ENCODE measurements at places on chromosomes 5 and 9. TPM values are rescaled to one million over a fixed set of nuclear protein-coding genes. Genes with fewer than 3 reads are reported as not detected.

LCN1 gene
- total RNA-seq, result not detected

MELK gene
- total RNA-seq, result not detected

MEGF10 gene
- total RNA-seq, result 1.6 TPM

COL27A1 gene
- 8.5 TPM for total RNA-seq

ZCCHC9 gene
- 9.6 TPM for total RNA-seq

SHROOM1 gene
- 1.8 TPM for total RNA-seq

DNA sequence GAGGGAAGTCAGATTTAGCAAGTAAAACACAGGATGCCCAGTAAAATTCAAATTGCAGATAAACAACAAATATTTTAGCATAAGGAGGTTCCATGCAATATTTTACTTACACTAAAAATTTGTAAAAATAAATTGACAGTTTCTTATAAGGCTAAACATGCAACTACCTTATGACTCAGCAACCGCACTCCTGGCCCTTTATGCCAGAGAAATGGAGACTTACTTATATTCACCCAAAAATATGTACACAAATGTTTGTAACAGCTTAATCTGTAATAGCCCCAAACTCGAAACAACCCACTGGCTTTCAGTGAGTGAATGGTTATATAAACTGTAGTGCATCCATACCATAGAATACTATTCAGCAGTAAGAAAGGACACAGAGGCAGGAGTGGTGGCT lies 28.6 kb upstream of the TRIM14 start:
- H3K4me3 ChIP-seq, result no peak overlapping the region
- no peak overlapping the region for H3K27ac ChIP-seq
- H3K27me3 ChIP-seq, result no peaks in the 10 kb centered on the region
- DNase-seq, result no peak

GRCh38 chr5:113293975-113294310 lies 140.8 kb downstream of the TSSK1B start:
- peak overlapping the region; percentile 84 for H3K27ac ChIP-seq
- H3K36me3 ChIP-seq, result no peaks in the 10 kb centered on the region
- peak overlapping the region; percentile 91 for H3K4me3 ChIP-seq
- DNase-seq, result no peak
- H3K27me3 ChIP-seq, result no peaks in the 10 kb centered on the region

GRCh38 chr9:3508521-3509291 lies 17.1 kb downstream of the RFX3 start:
- no peaks in the 10 kb centered on the region for H3K36me3 ChIP-seq
- peak overlapping the region; percentile 66 for H3K27ac ChIP-seq
- H3K4me3 ChIP-seq, result peak overlapping the region; percentile 47
- no peak for DNase-seq

- H3K36me3 ChIP-seq, result no peaks in the 10 kb centered on the region
- H3K27me3 ChIP-seq, result no peaks in the 10 kb centered on the region
- no peak for DNase-seq
Observed at GRCh38 chr9:75834878-75835277, 55.6 kb upstream of the PCSK5 start.

DNA sequence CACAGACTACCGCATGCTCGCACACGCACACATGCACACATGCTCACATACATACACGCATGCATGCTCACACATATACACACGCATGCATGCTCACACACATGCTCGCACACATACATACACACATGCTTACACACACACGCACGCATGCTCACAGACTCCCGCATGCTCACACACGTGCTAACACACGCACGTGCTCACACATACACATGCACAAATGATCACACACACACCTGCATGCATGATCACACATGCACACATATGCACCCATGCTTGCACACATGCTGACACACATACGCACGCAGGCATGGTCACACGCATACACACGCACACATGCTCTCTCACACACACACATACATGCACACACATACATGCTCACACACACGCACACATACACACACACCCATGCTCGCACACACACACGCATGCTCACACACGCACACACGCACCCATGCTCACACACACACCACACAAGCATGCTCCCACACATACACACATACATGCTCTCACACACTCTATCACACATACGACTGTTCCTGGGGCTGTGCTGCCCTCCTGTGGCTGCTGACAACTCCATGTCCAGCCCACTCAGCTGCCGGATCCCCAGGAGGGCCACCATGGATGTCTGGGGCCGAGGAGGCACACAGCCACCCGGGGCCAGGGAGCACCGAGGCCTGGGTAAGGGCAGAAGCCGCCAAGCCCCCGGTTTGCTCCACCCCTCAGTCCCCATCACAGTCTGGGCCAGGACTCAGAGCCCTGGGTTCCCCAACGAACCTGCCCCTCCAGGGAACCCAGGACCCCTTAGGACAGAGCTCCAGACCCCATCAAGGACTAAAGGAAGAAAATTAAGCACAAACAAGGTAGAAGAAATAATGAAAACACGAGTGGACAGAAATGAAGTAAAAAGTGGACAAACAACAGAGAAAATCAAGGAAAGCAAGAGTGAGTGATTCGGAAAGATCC lies 31.4 kb upstream of the EGFL7 start:
- H3K36me3 ChIP-seq, result no peaks in the 10 kb centered on the region
- H3K4me3 ChIP-seq, result no peak overlapping the region
- H3K27me3 ChIP-seq, result no peaks in the 10 kb centered on the region
- no peaks in the 10 kb centered on the region for H3K4me1 ChIP-seq
- peak; percentile 83 for DNase-seq

DNA sequence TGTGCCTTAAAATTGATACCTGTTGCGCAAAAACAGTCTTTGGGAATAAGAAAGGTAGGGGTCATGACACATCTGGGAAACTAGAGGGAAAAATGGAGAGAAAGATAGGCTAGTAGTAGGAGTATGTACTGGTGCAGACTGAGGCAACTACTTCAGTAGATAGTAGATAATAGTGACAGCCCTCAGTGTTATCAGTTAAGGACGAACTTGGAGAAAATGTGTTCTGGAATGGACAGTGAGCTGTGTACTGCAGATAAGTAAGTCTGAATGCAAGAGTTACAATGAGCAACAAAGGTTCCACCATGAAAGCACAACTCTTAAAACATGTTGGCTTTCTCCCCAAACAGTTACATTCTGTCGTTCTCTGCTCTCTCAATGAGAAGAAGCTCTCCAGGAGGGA lies 6.5 kb upstream of the INSL6 start:
- H3K27ac ChIP-seq, result no peak overlapping the region
- DNase-seq, result no peak
- H3K27me3 ChIP-seq, result no peaks in the 10 kb centered on the region
- no peaks in the 10 kb centered on the region for H3K36me3 ChIP-seq
- no peaks in the 10 kb centered on the region for H3K4me1 ChIP-seq
- no peak overlapping the region for H3K4me3 ChIP-seq

DNA sequence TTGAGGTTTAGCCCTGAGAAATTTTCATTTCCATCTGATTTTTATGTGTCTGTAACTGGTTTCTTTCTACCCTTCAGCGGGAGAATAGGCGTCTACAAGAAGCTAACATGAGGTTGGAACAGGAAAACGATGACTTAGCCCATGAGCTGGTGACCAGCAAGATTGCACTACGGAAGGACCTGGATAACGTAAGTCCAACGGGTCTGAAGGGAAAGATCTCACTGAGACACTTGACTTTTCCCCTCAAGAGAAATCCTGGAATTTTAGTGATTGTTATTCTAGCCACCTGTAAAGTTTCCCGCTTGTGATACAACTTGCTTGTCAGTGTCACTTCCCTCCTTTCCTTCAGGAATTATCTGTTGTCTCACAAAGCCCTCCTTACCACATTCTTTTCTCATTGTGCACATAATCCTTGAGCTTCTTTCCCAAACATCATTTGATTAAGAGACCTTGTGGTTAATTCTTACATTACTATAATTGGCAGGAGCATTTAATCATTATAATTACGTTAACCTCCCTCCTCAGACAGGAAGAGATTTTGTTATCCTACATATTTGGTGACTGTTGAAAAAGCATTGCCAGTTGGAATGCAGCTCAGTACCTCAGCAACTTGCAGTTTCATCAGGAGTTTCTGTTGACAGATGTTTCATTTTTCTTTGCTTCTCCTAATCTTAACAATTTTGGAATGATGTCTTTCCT lies 56.9 kb downstream of the GPR21 start:
- no peak for DNase-seq
- H3K4me1 ChIP-seq, result no peaks in the 10 kb centered on the region
- peaks cover 82% of the 10 kb centered on the region for H3K36me3 ChIP-seq

DNA sequence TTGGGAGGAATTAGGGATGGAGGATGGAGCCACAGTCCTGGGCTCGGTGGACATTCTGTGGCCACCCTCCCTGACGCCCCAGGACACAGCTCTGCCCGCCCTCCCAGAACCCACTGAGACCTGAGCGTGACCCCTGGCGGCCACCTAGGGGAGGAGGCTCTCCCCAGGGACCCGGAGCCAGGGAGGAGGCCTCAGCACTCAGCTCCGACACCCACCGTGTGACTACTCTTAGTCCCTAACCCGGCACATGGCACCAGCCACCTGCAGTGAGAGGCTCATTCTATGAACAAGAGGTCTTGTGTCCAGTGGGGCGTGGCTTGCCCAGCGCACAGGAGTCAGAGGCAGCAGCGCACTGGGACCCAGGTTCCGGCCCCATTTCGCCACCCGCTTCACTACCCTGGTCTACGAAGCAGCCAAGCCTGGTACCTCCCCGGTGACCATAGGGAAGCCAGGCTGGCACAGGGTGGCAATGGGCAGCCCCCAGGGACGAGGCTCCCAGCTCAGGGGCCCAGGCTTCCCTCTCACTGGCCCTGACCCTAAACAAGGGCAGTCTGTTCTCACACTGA lies 10.2 kb downstream of the SARDH start:
- H3K36me3 ChIP-seq, result no peaks in the 10 kb centered on the region
- no peak overlapping the region for H3K27ac ChIP-seq
- DNase-seq, result no peak

- H3K27ac ChIP-seq, result no peak overlapping the region
- peak; percentile 31 for DNase-seq
- H3K4me1 ChIP-seq, result no peaks in the 10 kb centered on the region
Observed at GRCh38 chr9:127535834-127536233, 76.2 kb upstream of the STXBP1 start.

GRCh38 chr5:151113651-151114050 lies 32.8 kb upstream of the TNIP1 start:
- H3K36me3 ChIP-seq, result peaks cover 9% of the 10 kb centered on the region
- H3K4me1 ChIP-seq, result peaks cover 33% of the 10 kb centered on the region

DNA sequence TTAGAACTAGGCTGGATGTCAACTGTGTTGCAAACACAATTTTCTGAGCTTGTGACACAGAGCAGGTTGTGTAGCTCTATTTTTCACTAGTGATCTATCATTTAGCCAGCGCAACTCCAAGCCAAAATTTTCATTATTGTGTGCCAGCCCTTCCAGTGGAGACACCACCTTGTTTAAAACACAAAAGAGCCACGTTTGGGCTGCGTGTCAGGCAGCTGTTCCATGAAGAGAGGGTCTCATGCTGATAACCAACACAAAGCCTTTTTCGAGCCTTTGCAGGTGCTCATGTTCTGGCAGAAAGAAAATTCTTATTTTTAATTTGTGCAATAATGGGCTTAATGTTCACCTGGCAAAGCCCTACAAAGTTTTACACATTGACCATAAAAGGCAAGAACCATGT lies 237.6 kb upstream of the RGMB start:
- DNase-seq, result no peak
- H3K4me3 ChIP-seq, result no peak overlapping the region
- no peaks in the 10 kb centered on the region for H3K27me3 ChIP-seq
- no peaks in the 10 kb centered on the region for H3K4me1 ChIP-seq
- no peak overlapping the region for H3K27ac ChIP-seq

GRCh38 chr5:175686826-175687225 lies 29.0 kb downstream of the HRH2 start:
- no peaks in the 10 kb centered on the region for H3K36me3 ChIP-seq
- H3K27ac ChIP-seq, result no peak overlapping the region
- no peak overlapping the region for H3K4me3 ChIP-seq

- H3K4me3 ChIP-seq, result no peak overlapping the region
- no peaks in the 10 kb centered on the region for H3K36me3 ChIP-seq
- no peak for DNase-seq
- peaks cover 3% of the 10 kb centered on the region for H3K27me3 ChIP-seq
Observed at GRCh38 chr9:82148426-82148810, 159.8 kb downstream of the SPATA31D1 start.
